ENCODE measurements at places on chromosomes 1 and 21.

DNA sequence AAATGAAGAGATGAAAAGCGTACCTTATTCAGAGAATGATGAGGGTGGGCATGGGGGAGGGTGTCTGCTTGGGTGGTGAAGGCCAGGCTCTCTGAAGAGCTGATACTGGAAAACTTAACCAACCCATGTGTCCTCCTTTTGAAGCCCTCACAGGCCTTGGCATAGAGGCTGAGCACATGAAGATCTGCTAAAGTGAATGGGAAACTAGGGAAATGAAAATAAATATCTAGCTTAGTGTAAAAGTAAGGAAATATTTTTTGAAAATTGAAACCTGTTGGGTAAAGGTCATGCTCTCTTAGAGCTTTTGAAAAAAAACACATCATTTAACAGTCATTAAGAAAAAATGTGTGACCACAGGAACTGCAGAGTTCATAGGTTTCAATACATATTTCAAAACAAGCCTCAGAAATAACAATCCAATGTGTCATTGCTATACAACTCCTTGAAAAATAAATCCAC lies 40.5 kb upstream of the RALGPS2 start:
- DNase-seq, result no peak

- DNase-seq, result no peak
Measured at GRCh38 chr1:19400875-19401534, 84.3 kb downstream of the CAPZB start.

GRCh38 chr1:53345996-53346813 lies 18.3 kb upstream of the LRP8 start:
- DNase-seq, result no peak

GRCh38 chr1:38153066-38153777 lies 106.6 kb upstream of the POU3F1 start:
- no peak for DNase-seq

DNA sequence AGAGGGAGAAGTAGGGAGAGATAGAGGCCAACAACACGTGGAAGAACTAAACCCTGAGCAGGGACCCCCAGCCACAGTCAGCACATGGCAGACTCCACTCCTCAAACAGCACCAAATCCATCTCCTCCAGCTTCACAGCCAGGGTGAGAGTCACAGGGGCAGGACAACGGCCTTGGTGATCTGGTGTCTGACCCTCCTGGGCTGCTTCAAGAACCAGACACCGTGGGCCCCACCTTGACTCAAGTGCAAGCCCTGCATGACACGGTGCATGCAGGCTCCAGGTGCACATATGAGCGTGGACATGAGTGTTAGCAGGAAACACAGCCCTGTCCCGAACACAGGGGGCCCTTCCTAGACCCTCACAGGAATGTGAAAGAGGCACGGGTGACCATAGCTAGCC lies 21.9 kb downstream of the S100A7 start:
- DNase-seq, result no peak

DNA sequence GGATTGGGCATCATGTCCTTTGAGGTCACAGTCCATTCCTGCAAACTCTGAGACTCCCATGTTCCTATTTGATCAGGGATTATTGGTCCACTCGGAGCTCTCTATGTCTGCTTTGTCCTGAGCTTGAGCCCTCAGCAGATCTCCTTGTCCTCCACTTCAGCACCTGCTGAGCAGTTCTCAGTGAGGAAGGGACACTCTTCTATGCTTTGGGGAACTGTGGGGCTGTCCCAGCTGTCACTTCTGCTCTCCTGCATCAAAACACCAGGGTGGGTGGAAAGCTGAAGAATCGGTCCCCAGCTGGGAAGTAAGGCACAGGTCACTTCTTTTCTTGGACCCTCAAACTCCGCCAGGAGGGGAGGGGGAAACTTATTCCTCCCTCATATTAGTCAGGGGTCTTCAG lies 99.5 kb downstream of the PCP4 start:
- no peak for DNase-seq

- no peak for DNase-seq
Measured at GRCh38 chr1:94068096-94068998, 52.6 kb downstream of the ABCA4 start.

GRCh38 chr1:209493559-209493958 lies 90.0 kb upstream of the CAMK1G start:
- no peak for DNase-seq

Measured in activated effector memory CD4-positive, alpha-beta T cell treated with Interleukin-2 at 50 U/mL for 16 hours (primary cell).